Muscle of back (tissue), 13 donors: ENCODE measurements at places on chromosomes 7 and 10.

DNA sequence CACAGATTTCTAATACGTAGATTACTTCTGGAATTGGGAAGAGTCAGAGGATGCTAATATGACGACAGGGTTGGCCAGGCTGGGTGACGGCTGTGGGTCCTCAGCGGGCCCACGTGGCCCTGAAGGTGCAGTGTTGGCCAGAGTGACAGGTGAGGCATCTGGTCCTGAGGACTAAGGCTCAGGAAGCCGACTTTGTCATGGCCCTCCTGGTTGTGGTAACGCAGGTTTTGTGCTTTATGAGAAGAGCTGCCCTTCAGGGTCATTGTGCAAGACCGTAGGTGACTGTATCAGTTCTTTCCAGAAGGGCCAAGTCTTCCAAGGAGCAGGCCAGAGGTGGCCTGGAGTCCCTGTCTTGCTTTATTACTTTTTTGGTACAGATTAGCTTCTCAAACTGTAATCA lies 2.5 kb downstream of the EIF3B start:
- no peak for DNase-seq

GRCh38 chr7:150855476-150856302 lies 3.4 kb downstream of the AOC1 start:
- DNase-seq, result no peak

- DNase-seq, result no peak
Measured at GRCh38 chr7:156065400-156065799, 253.1 kb upstream of the SHH start.

DNA sequence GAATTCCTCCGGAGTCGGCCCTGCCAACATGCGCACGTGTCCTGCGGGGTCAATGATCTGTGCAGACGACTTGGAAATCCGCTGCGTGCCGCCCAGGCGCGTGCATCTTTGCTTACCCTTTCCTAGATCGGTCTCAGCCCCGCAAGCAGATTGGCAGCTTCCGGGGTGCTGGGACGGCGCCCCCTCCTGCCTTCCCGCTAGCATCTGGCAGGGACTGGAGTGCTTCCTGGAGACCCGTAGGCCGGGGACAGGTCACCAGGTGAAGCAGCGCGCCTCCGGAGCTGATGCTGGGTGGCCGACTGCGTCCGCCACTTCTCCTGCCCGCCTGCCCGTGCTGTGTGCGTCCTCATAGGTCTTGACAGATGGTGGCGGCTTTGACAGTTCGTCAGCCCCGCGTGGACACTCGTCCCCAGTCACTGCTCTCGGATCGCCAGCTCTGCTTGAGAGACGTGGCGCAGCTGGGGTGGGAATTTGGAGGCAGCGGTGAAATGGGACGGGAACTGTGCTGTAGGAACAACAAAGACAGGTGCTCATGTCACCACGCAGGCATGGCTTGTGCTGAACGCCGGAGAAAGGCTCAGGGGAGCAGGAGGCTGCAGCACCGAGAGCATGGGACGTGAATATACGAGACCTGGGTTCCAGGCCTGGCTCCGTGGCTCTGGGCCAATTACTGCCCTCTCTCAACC lies 21.9 kb upstream of the KCNK18 start:
- no peak for DNase-seq

DNA sequence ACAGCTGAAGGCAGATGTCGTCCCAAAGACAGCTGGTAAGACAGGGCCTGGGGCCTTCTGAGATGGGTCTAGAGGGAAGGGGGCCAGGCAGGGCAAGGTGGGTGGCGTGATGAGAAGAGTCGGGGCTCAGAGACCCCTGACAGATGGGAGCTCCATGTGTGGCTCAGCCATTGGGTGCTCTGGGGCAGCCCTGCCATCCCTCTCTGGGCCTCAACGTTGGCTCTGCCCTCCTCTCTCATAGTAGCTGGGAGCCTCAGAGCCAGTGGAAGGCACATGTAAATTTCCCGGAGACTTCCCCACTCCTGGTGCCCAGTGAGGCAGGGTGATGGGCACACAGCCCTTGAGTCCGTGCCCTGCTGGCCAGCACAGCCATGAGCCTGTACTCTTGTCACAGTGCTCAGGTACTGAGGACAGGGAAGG lies 1.8 kb downstream of the PPIF start:
- no peak for DNase-seq

DNA sequence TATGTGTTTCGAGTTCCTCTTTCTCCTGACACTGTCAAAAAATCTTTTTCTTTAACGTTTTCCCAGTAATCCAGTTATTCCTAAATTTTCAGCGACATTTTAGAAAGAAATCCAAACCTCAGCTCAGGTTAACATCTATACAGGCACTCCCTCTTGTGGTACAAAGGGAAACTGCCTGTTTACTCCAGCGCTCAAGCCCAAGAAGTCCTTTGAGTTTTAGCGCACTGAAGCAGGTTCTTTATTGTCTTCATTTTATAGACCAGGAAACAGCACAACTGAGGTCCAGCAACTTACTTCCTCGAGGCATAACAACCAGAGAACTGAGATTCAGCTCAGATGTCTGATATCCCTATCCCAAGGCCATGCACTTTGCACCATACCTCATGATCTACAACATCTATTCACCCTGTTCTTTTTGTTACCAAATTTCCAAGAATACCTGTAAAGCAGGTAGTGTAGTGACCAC lies 287.2 kb upstream of the MKLN1 start:
- peak; percentile 46 for DNase-seq

DNA sequence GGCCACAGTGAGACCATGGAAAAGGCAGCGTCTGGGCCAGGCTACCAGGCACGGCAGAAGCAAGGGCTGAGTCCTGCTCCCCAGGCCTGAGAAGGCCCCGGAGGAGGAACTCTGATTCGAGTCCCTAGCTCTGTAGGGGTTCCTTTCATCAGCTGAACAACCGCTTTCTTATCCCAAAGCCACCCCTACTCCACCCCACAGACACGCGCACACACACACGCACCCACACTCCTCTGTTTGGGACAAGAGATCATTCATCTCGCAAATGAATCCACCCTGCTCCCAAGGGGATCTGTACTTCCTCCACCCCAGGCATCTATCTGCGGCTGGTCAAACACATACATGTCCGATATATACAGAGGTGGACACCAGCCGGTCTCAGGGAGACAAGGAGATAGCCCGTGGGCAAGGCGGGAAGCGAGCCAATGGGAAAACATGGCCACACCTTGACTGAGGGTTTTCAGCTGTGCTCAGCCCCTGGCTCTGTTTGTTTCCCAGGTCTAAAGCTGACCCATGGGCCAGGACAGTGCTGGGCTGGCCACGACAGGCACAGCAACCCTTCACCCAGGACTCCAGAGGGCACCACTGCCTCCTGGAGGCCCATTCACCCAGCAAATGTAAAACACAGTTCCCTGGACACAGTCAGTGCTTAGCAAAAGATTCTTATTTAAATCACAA lies 7.3 kb downstream of the ZCCHC24 start:
- no peak for DNase-seq

- DNase-seq, result no peak
Measured at GRCh38 chr7:24795407-24795767, 38.1 kb upstream of the GSDME start.

DNA sequence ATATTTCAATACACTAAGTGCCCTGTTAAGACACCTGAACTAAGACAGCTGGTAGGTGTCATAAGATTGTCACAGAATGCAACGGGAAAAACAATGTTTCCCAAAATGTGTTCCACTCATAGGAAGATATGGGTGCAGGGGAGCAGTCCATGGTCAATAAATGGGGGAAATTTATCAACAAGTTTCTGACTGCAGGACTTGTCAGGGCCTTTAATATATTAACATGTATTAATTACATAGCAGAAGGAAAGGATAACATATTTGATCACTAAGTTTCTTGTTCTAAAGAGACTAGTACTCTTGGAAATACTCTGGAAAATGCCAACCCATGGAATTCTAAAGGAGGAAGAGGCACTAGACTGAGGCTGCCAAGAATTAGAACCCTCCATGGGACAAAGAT lies 6.7 kb downstream of the RBP3 start:
- DNase-seq, result no peak

GRCh38 chr7:131538071-131538812 lies 18.2 kb downstream of the PODXL start:
- no peak for DNase-seq

DNA sequence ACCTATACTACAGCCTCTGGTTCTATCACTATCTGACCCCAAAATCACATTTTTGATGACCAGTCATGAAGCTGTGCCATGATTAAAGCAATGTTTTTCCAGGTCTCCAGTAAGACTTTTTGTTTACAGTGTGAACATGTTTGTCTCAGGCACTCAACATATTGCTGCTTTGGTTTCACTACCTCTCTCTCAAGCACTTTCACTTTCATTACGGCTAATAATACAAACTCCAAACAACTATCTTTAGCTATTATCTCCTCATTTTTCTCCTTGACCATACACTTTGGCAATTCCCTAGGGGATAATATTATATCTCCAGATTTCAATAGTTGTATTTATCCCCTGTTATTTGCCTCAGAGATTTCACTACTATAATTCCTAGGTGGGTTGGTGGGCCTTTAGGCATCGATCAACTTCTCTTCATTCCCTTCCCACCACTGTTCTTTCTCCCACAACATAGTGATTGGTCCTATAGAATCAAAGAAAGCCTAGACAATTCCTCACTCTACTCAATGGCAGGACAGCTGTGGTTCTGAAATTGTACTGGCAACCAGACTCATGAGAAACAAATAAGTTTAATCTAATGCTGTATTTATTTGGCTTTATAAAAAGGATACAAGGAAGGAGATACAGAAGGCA lies 261.4 kb upstream of the ZWINT start:
- peak; percentile 4 for DNase-seq

DNA sequence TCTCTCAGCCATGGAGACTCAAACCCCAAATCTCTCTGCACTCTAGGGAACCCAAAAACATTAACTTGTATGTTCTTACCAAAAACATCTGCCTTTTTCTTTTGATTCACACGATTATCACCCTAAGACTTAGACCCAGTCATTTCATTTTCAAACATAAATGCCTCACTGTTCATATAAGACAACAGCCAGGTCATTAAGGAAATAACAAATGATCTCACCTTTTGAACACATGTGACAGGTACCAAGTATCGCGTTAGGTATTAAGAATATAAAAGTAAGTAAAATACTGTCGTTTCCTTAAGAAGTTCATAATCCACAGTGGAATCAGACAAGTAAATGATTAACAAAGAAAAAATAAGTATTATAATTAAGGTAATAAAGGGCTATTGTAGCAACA lies 8.8 kb downstream of the TM9SF3 start:
- DNase-seq, result no peak

GRCh38 chr7:116579322-116579721 lies 54.5 kb downstream of the CAV1 start:
- DNase-seq, result no peak

DNA sequence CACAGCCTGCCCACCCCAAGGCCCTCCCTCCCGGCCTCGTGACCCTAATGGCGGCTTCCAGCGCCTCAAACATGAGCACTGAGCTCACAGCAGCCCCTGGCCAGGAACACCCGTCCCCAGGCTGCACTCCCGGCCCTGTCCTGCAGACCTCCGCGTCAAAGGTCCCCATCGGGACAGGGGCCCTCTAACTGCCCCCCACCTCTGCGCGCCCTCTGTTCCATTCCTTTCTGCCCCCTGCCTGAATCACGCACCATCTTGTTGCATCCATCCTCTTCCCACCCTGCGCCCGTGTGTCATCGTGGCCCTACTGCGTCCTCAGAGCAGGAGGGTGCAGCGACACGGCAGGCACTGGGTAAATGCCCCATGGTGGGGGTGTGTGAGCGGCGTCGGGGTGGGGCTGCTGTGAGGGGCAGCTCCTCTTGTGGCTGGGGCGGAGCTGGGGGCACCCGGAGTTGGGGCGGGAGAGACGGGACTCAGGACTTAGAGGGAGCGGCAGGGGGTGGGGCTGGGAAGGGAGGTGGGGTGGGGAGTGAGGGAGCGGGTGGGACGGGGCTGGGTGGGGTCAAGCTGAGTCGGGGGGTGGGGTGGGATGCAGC lies 13.4 kb downstream of the SLC29A4 start:
- no peak for DNase-seq

- no peak for DNase-seq
Measured at GRCh38 chr10:129448539-129448938, 18.5 kb upstream of the MGMT start.

GRCh38 chr7:2982831-2983230 lies 60.8 kb downstream of the CARD11 start:
- no peak for DNase-seq

DNA sequence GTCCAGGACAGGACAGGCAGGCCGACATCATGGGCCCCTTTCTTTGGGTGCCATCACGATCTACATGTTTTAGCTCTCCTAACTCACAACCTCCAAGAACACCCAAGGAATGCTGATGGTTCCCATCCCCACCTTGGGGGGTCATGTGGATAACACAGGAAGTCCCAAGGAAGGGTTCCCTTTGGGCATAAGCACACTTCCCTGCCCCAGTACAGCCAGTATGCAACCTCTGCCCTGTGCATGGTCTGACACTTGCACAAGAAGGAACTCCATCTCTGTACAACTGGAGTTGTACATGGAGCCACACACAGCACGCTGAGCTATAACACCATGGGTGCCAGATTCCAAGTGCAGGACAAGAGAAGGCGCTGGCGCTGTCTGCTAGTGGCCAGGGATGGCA lies 11.0 kb downstream of the MAT1A start:
- no peak for DNase-seq

- peak; percentile 68 for DNase-seq
Measured at GRCh38 chr7:19106241-19107080, 11.0 kb downstream of the TWIST1 start.

DNA sequence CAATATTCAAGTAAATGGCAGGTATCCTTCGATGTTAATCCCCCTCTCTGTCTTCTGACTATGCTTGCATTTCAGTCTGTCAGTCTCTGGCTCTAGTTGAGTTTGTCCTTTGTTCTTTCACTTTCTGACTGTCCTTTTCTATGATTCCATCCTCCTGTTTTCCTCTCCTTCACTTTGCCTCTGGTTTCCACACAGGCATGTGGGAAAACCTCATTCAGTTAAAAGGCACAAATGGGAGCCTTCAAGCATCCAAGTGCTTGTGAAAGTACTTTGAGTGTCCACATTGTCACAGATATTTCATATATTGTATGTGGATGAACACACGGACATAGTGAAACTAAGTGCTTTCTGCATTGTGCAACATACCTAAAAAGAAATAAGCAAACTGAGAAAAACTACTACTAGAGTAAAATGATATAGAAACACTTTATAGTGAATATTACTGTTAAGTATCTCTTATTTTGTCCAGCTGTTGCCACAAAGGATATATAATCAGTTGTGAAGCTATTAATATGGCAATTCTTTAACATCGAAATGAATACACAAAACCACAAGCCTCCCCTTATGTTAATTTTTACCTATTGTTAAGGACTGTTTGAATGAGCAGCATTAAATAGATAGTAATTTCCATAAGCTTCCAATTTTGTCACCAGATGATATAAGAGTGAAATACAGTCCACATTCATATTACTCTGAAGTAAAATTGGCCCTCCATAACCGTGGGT lies 71.7 kb downstream of the NRBF2 start:
- DNase-seq, result no peak

GRCh38 chr10:12679636-12680035 lies 321.9 kb downstream of the CCDC3 start:
- no peak for DNase-seq
